ENCODE measurements at places on chromosomes 7 and 10. TPM values are rescaled to one million over a fixed set of nuclear protein-coding genes. Genes with fewer than 3 reads are reported as not detected.

DNA sequence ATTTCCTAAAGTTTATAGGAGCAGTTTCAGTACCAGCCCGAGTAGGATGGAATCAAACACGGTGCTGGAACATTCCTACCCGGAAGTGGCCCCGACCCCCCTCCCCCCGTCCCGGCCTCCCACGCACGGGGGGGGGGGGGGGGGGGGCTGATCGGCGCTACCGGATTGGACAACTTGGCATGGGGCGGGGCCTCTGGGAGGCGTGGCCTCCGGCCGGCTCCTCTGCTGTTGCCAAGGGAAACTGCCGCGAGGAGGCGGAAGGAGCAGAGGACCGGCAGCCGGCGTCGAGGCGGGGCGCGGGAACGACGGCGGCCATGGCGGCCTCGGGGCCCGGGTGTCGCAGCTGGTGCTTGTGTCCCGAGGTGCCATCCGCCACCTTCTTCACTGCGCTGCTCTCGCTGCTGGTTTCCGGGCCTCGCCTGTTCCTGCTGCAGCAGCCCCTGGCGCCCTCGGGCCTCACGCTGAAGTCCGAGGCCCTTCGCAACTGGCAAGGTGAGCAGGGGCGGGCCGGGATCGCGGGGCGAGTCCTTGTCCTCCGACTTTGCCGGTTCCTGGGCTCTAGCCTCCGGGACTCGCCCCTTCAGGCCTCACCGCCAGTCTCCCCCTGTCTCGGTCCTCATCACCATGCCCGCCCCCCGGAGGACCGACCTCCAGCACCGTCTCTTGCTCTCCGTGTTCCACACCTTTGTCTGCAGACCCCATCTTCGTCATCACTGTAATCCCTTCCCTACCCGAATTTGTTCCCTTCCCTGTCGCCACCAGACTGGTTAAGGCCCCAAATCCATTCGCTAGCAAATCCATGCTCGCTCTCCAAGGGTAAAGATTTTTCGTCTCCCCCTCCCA, at the start of gene RHBDD2:
Gene RHBDD2 (plus strand): TSS at position 266 of the 843 bp plus-strand sequence. CDS start 49 bp downstream, at position 315.
- H3K27ac ChIP-seq: peak within 1 kb of the TSS; percentile 71
- peaks cover 10% of the 10 kb centered on the region for H3K4me1 ChIP-seq
- peak within 1 kb of the TSS; percentile 93 for H3K4me3 ChIP-seq
- DNase-seq: peak; percentile 98

GRCh38 chr7:42348631-42349030, 111.6 kb upstream of the GLI3 start:
- H3K27ac ChIP-seq: no peak overlapping the region
- no peaks in the 10 kb centered on the region for H3K27me3 ChIP-seq
- no peaks in the 10 kb centered on the region for H3K4me1 ChIP-seq
- H3K4me3 ChIP-seq: no peak overlapping the region
- no peak for DNase-seq

GRCh38 chr7:129225931-129226572, 1.2 kb downstream of the AHCYL2 start:
- no peaks in the 10 kb centered on the region for H3K36me3 ChIP-seq
- H3K27ac ChIP-seq: no peak overlapping the region
- H3K27me3 ChIP-seq: no peaks in the 10 kb centered on the region
- no peak for DNase-seq
- H3K4me3 ChIP-seq: peak overlapping the region; percentile 93

DNA sequence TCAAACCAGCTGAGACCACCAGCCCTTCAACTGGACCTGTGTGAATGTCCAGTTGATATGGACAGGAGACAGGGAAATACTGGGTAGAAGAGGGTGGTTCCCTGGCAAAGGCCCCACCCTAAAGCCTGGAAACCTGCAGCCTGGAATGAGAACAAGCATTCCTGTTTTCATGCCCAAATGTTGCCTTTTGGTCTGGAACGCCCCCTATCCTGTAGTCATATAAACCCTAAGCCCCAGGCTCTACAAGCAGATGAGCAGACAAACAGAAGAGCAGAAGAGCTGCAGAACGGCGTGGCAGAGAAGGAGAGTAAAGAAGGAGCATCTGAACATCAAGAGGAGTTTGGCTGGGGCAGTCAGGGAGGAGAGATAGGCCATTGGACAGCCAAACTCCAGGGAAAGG, 38.4 kb downstream of the SYPL1 start:
- no peak overlapping the region for H3K4me3 ChIP-seq
- DNase-seq: no peak
- no peaks in the 10 kb centered on the region for H3K36me3 ChIP-seq
- no peaks in the 10 kb centered on the region for H3K4me1 ChIP-seq

DNA sequence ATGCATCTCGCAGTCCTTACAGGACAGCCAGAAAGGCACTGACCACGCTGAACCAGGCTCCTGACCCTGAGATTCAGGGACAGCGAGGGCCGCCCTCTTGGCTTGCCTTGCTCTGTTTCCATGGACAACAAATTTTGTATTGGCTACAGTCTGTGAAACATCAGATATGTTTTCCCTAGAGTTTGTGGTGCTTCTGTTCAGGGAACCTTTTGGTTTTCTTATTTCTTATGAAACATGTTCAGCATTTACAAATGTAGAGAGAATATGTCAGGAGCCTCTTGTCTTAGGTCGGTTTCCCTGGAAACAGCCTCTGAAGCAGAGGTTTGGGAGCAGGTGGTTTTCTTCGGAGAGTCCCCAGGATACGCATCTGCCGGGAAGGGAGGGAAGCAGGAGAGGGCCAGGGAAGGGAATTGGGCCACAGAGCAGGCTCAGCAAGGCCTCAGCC, 260.1 kb downstream of the CCDC3 start:
- H3K4me1 ChIP-seq: peaks cover 1% of the 10 kb centered on the region
- H3K4me3 ChIP-seq: no peak overlapping the region
- no peak for DNase-seq
- H3K27ac ChIP-seq: peak overlapping the region; percentile 23
- H3K36me3 ChIP-seq: no peaks in the 10 kb centered on the region

GRCh38 chr10:132899054-132899750, 43.2 kb downstream of the CFAP46 start:
- H3K4me1 ChIP-seq: no peaks in the 10 kb centered on the region
- no peaks in the 10 kb centered on the region for H3K27me3 ChIP-seq
- H3K27ac ChIP-seq: no peak overlapping the region
- DNase-seq: no peak
- no peaks in the 10 kb centered on the region for H3K36me3 ChIP-seq

DNA sequence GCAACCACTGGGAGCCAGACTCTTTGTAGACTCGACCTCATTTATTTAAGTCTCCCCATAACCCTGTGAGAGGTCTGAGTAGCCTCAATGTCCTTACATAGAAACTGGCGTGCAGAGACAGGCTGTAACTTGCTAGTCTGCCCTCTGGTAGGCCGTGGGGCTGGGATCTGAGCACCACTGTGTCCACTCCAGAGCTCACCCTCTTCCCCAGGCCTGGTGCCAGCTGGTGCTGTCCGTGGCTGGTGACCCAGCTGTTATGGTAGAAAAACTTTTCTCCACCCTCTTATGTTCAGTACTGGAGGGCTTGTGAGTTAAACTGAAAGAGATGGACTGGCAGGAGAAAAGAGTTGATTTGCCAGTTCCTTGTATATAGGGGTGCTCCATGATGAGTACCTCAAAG, 41.9 kb downstream of the ADAMTS14 start:
- no peak overlapping the region for H3K4me3 ChIP-seq
- no peak for DNase-seq
- H3K4me1 ChIP-seq: no peaks in the 10 kb centered on the region
- H3K27ac ChIP-seq: no peak overlapping the region

GRCh38 chr10:33524041-33524440, 189.6 kb upstream of the NRP1 start:
- peaks cover 11% of the 10 kb centered on the region for H3K4me1 ChIP-seq
- DNase-seq: no peak

DNA sequence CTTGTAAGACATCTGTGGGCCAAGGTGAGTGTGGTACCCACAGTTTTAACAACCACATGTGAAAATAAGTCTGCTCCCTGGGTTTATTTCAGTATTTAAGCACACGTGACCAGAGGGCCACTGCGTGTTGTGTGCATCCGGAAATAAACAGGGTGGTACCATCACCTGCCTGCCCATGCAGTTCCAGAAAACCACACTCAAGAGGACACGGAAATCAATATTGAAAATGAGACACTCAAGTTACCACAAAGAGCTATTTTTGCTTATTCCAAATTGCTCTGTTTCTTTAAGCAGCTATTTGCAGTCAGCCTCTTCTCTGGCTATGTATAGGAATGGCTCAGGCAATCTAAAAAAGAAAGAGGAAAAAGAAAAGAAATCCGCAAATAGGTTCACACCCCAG, 71.8 kb upstream of the LOXL4 start:
- H3K27ac ChIP-seq: no peak overlapping the region
- DNase-seq: no peak
- H3K4me3 ChIP-seq: no peak overlapping the region
- no peaks in the 10 kb centered on the region for H3K27me3 ChIP-seq
- peaks cover 4% of the 10 kb centered on the region for H3K4me1 ChIP-seq
- H3K36me3 ChIP-seq: no peaks in the 10 kb centered on the region

- peaks cover 10% of the 10 kb centered on the region for H3K27me3 ChIP-seq
- no peak for DNase-seq
- H3K36me3 ChIP-seq: no peaks in the 10 kb centered on the region
- H3K27ac ChIP-seq: no peak within 1 kb of the TSS
Observed at GRCh38 chr7:130733931-130734814, at the start of gene KLF14. TSS of gene KLF14 (minus strand) at chr7:130734207. CDS start at chr7:130734033, 174 bp downstream.

DNA sequence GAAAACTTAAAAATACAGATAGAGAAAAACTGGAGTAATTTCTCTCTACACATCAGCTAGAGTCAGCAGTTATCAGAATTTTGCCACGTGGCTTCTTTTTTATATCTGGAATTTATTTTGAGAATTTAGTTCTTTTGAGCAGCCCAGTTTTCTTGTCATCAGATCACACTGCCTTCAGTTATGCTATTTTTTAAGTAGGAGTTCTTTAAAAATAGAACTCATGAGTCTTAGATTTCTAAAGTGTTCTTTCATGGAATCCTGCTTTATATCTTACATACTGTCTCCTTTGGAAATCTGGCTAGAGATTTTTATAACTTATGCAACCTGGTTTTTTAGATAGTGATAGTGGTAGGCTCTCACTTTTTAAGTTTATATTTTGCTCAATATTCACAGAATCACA, 24.2 kb downstream of the AGR2 start:
- H3K36me3 ChIP-seq: no peaks in the 10 kb centered on the region
- no peak overlapping the region for H3K4me3 ChIP-seq
- no peaks in the 10 kb centered on the region for H3K27me3 ChIP-seq
- no peak overlapping the region for H3K27ac ChIP-seq
- DNase-seq: no peak

GRCh38 chr7:36775676-36776075, 51.4 kb upstream of the AOAH start:
- no peak for DNase-seq
- no peaks in the 10 kb centered on the region for H3K4me1 ChIP-seq
- no peak overlapping the region for H3K27ac ChIP-seq
- H3K36me3 ChIP-seq: no peaks in the 10 kb centered on the region
- H3K27me3 ChIP-seq: no peaks in the 10 kb centered on the region

DNA sequence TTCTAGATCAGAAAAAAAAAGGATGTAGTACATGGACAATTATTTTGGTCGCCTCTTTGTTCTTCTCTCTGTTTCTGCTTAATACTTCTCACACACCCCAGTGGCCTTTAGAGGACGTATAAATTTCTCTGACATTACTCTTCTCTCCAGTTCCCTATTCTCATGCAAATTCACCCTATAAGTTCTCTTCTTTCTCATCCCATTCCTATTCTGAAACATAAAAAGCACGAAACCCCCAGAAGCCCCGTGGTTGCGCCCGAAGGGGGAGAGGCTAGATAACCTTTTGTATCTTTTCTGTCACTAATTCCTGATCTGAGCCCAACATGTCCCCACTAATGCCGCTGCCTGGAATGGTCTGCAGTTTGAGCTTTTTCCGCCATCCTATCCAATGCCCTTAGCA, 136.9 kb downstream of the SKIDA1 start:
- no peak overlapping the region for H3K27ac ChIP-seq
- H3K27me3 ChIP-seq: no peaks in the 10 kb centered on the region
- H3K4me3 ChIP-seq: no peak overlapping the region
- H3K36me3 ChIP-seq: no peaks in the 10 kb centered on the region

- no peaks in the 10 kb centered on the region for H3K27me3 ChIP-seq
- no peaks in the 10 kb centered on the region for H3K4me1 ChIP-seq
- H3K27ac ChIP-seq: no peak overlapping the region
- H3K36me3 ChIP-seq: peaks cover 7% of the 10 kb centered on the region
Observed at GRCh38 chr10:129570185-129570584, 103.1 kb downstream of the MGMT start.

DNA sequence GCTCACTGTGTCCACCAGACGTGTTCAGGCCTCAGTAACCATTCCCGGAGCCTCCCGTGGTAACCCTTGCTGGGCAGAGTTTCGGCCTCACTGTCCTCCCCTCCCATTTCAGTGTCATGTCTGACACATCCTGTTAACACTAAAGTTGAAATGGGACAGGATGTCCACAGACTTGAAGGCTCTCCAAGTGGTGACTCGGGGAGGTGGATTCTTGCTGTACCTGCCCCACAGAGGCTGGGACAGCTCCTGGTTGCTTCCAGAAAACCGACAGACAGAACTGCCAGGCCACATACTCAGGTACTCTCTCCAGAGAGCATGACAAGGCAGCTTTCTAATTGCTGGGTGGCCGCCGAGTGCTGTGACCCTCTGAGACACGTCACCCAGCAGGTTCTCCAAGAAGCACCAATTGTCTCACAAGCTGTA, 17.9 kb upstream of the CYTH3 start:
- H3K4me1 ChIP-seq: no peaks in the 10 kb centered on the region
- no peaks in the 10 kb centered on the region for H3K36me3 ChIP-seq
- no peaks in the 10 kb centered on the region for H3K27me3 ChIP-seq
- H3K27ac ChIP-seq: no peak overlapping the region

GRCh38 chr7:17501441-17502212, 203.2 kb downstream of the AHR start:
- H3K4me1 ChIP-seq: no peaks in the 10 kb centered on the region
- no peak for DNase-seq
- H3K27ac ChIP-seq: no peak overlapping the region
- H3K4me3 ChIP-seq: no peak overlapping the region
- no peaks in the 10 kb centered on the region for H3K36me3 ChIP-seq

- H3K4me1 ChIP-seq: no peaks in the 10 kb centered on the region
- DNase-seq: no peak
- no peak overlapping the region for H3K4me3 ChIP-seq
- peaks cover 3% of the 10 kb centered on the region for H3K36me3 ChIP-seq
Observed at GRCh38 chr7:33781796-33782195, 123.5 kb upstream of the BMPER start.

CBX3 gene
- total RNA-seq: 32.1 TPM

CALML3 gene
- not detected for total RNA-seq

SPDYE5 gene
- not detected for total RNA-seq

PTPN20 gene
- not detected for total RNA-seq

MLXIPL gene
- total RNA-seq: 297 TPM

AGAP3 gene
- total RNA-seq: 82.6 TPM

BLNK gene
- total RNA-seq: not detected

PLEKHS1 gene
- not detected for total RNA-seq

TRPV5 gene
- total RNA-seq: not detected
